Lower lobe of right lung (tissue), 2 donors: ENCODE measurements at places on chromosomes 11 and 22.

GRCh38 chr11:74321487-74322188, 10.2 kb upstream of the P4HA3 start:
- no peak for DNase-seq

- no peak for DNase-seq
These were observed 4.5 kb upstream of the KCTD17 start for GRCh38 chr22:37047006-37047405.

DNA sequence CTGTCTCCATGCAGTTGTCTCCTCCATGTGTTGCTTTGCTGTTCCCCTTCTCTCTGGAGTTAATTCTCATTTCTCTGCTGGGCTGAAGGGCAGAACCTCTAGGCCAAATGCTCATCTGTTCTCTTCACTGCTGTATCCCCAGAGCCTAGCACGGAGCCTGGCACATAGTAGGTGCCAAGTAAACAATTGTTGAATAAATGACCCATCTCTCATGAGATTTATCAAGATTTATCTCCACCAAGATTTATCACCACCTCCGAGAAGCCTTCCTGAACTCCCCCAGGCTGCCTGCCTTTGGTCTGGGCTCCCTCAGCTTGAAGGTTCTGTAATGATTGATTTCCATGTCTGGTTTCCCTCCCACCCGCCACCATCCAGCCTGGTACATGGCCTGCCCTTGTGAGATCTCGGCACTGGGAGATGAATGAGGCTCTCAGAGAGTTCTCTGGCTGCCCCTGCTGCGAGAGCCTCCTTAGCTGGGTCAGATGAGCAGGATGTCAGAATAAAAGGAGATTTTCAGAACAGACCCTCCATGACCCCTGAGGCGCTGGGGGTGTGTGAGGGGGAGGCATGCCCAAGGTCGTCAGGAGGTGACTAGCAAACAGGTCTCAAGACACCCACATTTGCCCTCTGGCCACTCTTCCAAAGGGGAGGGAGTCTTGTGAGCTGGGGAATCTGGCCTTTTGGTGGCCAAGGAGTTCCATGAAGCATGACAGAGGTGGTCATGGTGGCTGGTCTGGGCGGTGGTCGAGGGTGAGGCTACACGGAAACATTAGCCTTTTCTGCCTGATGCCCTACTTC, 2.4 kb upstream of the GDPD5 start:
- DNase-seq, result no peak

DNA sequence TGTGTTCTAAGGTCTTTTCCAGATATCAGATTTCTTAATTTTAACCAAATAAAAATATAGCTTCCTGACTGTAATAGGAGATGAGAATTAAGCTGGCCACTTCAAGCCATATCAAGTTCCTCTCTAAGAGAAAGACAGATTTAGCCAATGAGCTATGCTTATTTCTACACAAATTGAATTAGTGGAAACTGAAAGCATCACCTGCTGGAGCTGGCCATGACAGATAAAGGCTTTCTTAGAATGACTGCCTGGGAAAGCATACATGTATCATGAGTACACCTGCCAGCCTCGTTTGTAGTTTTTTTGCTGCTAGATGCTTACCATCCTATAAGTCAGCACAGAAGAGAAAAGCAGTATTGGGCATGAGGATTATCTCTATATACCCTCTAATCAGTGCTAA, 53.5 kb upstream of the DBX1 start:
- no peak for DNase-seq

DNA sequence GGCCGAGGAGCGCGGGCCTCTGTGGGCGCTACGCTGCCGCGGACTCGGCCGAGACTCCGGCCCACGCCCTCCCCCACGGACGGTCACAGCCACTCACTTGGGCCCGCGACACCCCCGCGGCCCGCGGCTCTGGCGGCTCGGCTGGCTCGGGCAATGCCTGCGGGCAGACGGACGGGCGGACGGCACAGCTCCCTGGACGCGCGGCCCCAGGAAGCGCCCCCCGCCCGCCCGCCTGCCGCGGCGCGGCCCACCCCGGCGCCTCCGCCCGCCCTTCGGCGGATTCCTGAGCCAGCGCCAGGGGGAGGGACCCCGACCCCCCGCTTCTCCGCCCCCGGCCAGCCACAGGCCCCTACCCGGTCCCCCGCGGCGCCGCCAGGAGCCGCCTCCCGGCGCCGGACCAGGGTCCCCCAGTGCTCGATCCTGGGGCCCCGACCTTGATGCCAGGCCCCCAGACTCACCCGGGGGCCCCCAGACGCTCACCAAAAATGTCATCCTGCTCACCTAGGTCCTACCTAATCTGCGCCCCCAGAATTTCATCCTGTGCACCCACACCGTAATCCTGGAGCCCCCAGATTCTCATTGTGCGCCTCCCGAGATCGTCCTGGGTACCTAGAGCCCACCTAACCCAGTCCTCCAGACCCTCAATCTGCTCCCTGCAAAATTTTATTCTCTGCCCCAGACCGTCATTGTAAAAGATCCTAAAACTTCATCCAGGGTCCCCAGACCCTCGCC, at the start of gene EFEMP2:
EFEMP2 (minus strand) TSS at position 215 of the 732 bp plus-strand sequence. CDS start 446 bp downstream, outside the sequence.
- DNase-seq, result peak; percentile 64

- no peak for DNase-seq
These were observed 4.8 kb downstream of the SUN2 start for GRCh38 chr22:38751066-38751421.

DNA sequence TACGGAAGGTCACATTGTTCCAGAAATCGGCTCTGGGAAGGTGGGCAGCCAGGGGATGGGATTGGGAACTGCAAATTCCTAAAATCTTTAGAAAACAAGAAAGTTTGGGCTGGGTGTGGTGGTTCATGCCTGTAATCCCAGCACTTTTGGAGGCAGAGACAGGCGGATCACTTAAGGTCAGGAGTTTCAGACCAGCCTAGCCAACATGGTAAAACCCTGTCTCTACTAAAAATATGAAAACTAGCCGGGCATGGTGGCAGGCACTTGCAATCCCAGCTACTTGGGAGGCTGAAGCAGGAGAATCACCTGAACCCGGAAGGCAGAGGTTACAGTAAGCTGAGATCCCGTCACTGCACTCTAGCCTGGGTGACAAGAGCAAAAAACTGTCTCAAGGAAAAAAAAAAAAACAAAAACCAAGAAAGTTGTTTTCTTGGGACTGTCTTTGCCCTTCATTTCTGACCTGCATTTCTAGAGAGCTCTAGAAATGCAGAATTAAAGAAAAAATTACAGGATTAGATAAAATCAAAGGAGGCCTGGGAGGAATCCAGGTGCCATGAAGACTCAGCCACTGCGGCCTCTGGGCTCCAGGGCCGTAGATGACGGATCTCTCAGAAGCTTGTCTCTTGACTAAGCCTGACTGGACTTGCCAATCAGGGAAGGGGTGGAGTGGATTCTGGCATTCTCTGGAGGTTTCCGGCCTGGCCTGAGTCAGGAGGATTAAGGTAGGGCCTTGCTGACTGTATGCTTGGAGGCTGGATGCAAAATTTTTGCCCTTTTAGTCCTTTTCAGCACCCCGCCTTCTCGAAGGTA, 5.3 kb upstream of the MALAT1 start:
- DNase-seq, result peak; percentile 71

- DNase-seq, result no peak
These were observed 184.5 kb upstream of the PITPNB start for GRCh38 chr22:28103596-28103995.

DNA sequence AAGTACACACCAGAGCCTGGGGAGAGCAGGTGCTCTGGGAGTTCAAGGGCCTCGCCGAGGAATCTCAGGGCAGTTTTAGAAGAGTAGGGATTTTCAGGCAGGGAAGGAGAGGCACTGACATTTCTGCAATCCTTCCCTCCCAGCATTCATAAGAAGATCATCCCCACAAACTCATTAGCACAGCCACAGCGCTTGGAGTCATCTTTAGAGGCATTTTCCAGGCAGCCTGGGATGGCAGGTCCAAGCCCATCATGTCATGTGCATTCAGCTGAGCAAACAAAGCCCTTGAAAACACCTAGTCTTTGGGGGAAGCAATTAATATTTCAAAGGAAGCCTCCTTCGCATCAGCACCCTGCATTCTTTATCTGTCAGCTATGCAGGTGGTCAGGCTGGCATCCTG, 43.8 kb downstream of the MAP6 start:
- no peak for DNase-seq
